Breast epithelium (tissue), 4 donors: ENCODE measurements at places on chromosomes 12 and 14.
A peak's percentile ranks its signal among the peaks of the same experiment; 100 is the strongest.

DNA sequence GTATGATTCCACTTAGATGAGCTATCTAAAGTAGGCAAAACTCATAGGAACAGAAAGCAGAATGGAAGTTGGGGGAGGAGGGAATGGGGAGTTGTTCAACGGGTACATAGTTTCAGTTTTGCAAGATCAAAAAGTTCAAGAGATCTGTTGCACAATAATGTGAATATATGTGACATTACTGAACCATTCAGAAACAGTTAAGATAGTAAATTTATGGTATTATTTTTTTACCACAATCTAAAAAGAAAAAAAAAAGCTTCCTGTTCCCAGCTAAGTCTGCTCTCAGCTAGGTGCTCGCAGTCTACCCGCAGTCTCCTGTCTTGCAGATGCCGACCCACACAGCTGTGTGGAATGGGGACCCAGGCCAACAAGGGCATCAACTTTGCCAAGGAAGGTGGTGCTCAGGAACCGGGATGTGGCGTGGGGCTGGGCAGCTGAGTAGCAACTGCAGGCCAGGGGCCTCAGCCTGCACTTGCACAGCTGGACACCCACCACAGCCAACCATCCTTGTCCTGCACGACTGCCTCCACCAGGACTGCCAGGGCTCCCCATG is 15.3 kb upstream of the ANO6 start:
- no peak for DNase-seq

GRCh38 chr12:24596768-24597388 is 352.0 kb downstream of the BCAT1 start:
- DNase-seq = no peak

GRCh38 chr12:128069359-128069997 is 197.5 kb upstream of the TMEM132C start:
- DNase-seq = no peak

GRCh38 chr14:76778546-76779215 is 17.4 kb downstream of the VASH1 start:
- DNase-seq = peak; percentile 15
